Neural progenitor cell (in vitro differentiated cells): ENCODE measurements at places on chromosomes 11 and 22.

- DNase-seq = no peak
Measured at GRCh38 chr11:6273188-6273587, 13.6 kb downstream of the CCKBR start.

DNA sequence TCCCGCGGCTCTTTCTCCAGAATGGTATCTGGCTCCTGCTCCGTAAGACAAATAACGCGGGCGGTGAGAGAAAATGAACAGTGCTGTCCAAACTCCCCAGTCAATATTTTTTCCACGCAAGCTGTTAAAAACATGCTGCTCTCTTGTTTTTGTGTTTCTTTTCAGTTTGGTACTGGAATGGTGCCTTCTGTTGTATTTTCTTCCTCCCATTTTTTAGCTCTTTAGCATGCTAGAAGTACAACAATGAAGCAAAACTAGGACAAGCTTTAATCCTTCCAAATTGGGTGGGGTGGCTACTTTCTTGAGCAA, 599 bp upstream of the PPP2R1B start:
- DNase-seq = no peak

DNA sequence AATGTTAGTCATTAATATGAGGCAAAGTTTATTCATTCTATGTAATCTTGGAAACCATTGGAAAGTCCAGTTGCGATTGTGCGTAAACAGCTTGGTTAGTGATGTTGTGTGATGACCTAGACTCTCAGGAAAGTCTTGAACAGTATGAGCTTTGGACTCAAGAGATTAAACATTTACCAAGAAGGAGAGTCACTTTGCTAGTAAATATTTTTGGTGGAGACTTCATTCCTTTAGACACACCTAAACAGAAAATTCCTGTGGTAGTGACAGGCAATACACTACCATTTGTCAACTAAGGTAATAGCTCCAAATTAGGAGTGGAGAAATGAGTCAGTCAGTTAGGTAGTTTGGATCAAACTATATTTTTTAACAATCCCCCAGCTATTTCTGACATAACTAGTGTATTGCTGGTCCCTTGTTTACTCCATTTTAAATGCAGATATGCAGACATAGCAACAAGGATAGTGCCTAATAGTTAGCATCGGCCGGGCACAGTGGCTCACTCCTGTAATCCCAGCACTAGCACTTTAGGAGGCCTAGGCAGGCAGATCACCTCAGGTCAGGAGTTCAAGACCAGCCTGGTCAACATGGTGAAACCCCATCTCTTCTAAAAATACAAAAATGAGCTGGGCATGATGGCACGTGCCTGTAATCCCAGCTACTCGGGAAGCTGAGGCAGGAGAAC, 89.3 kb downstream of the ARHGAP42 start:
- DNase-seq = no peak

- DNase-seq = peak; percentile 55
Measured at GRCh38 chr11:69819541-69820070, 390 bp upstream of the FGF3 start.

DNA sequence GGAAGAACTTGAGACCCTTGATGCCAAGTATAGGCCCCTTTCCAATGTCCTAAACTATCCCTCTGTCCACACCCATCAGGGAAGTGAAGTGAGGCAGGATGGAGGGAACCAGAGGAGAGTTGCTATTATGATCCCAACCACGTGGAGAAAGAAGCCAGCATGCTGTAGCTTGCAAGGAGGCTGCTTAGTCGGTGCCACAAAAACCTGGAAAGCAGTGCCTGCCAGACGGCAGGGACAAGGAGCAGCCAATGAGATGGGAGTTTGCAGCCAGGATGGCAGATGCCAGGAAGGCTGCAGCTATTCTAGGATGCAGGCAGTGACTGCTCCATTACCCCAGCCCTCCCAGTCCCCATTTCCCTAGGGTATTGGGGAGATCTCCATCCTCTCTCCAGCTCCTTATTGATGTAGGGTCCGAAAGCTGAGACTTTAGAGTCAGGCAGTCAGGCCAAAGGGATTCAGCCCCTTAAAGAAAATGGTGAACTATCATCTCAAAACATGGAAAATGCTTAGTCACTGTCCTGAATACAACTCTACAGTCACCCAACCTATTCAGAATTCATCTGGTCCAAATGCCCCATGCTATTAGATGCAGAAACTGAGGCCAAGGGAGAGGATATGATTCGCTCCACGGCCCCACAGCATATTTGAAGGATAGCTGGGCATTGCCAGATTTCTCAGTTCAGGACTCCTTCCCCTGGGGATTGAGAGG, 18.4 kb upstream of the LRRC55 start:
- no peak for DNase-seq

DNA sequence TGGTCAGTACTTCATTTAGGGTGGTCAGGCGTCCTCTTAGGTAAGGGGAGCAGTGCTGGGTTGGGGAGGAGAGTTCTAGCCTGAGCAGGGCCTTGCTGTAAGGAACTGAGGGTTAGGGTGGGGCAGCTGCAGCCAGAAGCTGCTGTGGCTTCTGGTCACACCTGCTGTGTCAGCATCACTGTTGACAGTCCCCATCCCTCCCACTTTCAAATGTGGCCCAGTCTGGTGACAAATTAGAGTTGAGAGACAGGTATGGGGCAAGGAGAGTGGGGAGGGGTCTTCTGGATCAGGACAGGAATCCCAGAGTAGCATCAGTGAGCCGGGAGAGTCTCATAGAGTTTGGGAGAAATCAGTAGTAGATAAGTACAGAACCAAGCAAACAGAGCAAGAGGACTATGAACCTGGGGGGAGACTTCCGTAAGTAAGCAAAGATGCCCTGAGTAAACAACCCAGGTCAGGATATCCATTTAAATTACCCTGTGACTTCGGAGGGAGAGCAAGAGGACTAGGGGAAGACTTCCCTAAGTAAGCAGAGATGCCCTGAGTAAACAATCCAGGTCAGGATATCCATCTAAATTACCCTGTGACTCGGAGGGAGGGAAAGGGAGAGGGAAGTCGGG, 53.7 kb downstream of the PPP6R2 start:
- DNase-seq = no peak

DNA sequence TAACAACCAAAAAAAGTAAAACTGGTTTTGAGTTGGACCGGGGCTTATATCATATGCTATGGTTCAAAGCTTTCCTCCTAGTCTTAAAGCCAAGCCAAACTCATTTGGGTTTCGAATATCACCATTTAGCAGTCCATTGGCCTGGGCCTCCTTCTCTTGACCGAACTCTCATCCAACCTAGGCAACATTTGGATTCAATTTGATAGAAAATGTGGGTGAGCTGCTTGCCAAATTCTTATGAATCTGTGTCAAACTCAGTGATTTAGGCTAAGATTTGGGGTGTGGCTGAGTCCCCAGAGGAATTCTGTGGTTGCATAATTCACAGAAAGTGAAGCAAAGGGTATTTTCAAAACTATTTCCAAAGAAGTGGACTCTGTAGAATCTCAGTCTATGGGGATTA, 83.7 kb downstream of the BLID start:
- no peak for DNase-seq

GRCh38 chr11:19658344-19658743, 54.3 kb upstream of the NAV2 start:
- DNase-seq = peak; percentile 33

DNA sequence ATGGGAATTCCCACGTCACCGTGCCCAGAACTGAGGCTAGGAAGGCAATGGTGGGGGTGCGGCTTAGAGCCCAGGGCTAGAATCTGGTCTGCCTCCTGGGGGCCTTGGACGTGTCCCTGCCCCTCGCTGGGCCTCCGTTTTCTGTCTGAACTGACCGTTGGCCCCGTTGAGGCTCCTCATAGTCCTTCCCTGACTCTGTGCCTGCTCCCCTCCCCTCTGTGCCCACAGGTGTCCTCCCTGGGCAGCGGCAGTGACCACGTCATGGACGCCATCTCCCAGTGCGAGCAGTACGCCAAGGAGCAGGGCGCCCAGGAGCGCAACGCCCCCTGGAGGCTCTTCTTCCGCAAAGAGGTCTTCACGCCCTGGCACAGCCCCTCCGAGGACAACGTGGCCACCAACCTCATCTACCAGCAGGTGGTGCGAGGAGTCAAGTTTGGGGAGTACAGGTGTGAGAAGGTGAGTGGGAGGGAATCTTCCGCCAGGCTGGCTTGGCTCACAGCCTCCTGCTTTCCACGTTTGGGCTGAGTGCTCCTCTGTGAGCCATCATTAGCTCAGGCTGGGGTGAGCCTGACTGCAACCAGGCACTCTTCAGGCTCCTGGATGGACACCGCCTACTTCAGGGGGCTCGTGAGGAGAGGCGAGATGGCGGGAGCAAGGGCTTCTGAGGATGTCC, 63.9 kb downstream of the MYO7A start:
- peak; percentile 89 for DNase-seq

GRCh38 chr11:91373497-91373896, 851.1 kb upstream of the FAT3 start:
- DNase-seq = peak; percentile 23
